ENCODE measurements at places on chromosomes 7 and 10.

- DNase-seq = no peak
These were observed 80.0 kb downstream of the AKAP9 start for GRCh38 chr7:92020636-92021035.

- no peak for DNase-seq
These were observed 616.9 kb upstream of the FOXK1 start for GRCh38 chr7:4065190-4065589.

DNA sequence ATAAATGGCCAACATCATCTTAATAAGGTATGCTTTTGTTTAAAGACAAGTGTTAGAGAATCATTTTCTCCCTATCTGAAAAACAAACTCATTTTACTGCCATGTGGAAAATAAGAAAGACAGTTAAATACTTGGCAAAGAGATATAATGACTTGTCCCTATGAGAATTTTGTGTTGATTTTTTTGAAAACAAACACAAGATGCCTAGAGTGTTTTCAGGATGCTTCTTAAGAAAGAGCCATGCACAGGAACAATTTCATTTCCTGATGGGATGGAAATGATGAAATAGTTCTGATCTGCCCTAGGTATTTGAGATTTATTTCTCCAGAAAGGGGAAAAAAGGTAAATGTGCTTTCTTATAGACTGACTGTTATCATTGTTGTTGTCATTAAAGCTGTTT, 237.5 kb upstream of the GNAI1 start:
- no peak for DNase-seq

DNA sequence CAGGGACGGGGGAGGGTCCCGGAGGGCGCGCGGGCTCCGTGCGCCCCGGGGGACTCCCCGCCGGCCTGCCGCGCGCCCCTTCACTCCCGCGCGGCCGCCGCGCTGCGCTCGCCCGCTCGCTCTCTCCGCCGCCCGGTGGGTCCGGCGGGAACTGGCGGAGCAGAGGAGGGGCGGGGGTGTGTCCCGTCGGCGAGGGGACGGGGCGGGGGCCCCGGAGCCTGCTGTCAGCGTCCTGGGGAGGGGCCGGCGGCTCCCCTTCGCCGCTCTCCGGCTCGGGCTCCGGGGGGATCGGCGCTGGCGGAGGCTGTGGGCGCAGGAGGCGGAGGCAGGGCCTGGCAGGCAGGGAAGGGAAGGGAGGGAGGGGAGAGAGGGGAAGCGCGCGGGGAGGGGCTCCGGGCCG, at the start of gene SH3PXD2A:
Gene SH3PXD2A, minus strand, starts transcription at position 153 of the 400 bp plus-strand sequence. CDS start 310 bp downstream, outside the sequence.
- no peak for DNase-seq

DNA sequence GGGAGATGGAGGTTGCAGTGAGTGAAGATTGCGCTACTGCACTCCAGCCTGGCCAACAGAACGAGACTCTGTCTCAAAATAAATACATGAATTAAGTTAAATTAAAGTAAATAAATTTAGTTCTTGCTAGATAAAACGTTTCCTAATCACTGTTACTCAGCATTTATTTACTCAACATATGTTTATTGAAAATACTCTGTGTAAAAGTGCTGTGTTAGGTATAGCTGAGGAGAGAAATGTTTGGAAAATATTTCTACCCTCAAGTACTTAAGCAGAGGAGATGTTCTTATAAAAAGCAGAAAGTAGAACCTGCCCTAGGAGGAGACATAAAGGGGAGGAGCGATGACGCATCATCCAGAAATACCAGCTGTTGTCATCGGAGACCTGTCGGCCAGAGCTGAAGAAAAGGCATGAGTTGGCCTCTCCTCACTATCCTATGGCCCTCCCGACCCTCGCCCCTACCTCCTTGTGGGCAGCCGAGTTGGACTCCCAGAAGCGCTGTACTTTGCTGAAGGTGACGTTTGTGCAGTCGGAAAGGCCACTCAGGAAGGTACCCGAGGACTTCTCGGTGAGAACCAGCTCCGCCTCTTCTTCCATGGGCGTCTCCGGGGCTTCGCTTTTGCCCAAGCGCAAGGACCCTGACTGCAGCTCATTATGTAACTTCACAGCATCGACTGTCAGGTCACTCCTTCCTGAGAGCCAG, 1.1 kb downstream of the RRP12 start:
- DNase-seq = no peak

GRCh38 chr10:129494740-129495139, 27.7 kb downstream of the MGMT start:
- DNase-seq = no peak

DNA sequence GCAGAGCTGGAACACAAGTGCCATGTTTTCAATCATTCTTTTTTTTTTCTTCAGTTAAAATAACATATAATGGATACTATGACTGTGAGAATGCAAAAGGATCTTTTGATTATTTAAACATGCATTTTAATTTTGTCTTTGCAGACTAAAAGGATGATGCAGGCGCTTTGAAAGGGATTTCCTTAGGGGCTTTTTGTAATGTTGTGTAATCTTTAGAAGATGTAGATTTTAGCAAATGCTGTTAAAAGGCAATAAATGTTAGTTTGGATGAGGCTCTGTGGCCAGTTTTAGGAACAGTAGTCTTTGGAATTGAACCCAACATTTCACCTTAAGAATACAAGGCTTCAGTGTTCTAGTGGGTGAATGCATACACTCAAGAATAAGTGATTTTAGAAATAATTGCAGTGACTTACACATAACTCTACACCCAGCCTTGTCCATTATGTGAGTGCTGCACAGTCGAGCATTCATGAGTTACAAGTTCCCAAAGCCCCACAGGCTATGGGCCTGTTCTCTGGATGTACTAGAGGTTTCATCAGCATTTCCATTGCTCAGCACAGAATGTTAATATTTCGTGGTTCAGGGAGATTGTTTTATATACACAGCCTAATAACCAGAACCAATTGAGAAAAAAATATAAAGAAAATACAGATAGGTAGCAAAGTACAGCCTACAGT, 11.6 kb downstream of the PAPSS2 start:
- DNase-seq = no peak

- DNase-seq = no peak
These were observed 43.9 kb downstream of the LUC7L2 start for GRCh38 chr7:139403601-139404000.

GRCh38 chr10:34629084-34629483, 186.0 kb downstream of the PARD3 start:
- DNase-seq = no peak
